ENCODE measurements at places on chromosomes 5 and 9. TPM values are rescaled to one million over a fixed set of nuclear protein-coding genes. Genes with fewer than 3 reads are reported as not detected.

DNA sequence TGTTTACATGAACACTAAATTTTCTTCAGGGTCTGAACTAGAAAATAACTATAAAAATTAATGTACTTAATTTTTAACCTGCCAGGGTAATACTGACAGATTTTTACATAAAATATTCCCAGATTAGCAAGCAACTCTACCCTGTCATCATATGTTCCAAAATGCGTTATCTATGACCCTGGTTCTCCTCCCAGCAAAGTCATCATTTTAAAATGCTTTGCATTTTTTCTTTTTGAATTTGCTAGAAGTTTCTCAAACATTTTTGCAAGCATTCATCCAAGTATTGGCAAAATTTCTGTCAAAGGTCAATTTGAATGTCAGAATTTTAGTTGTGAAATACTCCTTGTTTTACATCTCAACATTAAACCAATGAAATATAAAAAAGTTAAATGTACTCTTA, 144.5 kb upstream of the FTMT start:
- no peak for DNase-seq

DNA sequence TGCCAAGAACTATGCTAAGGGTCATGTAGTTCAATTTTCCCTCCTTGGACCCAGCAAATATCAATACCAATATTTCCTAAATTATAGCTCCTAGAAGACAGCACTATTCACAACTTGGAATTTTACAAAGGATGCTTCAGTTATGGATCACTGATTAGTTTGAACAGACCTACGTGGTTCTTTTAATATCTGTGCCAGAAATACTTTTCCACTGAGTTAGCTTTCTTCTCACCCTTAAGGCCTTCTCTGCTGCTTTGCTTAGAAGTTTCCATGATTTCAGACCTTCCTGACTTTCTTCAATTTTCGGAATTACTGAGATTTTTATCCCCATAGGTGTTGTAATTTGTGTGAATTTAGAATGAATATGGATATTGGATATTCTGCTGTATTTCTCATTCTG, 380.4 kb downstream of the PSAT1 start:
- no peak for DNase-seq

DNA sequence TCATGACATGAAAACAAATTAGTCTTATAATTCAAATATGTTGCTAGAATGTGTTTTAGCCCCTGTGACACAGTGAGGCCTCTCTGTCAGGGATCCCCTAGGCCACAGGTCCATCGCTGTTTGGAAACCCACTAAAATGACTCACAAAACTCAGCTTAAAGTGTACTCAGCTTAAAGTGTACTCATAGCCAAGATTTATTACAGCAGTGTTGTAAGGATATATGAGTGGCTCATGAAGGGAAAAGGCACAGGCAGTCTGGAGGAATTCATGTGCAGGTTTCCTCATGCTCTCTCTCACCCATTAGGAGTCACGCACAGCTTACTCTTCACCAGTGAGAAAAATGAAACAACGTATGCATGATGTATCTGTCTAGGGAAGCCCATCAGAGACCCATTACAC, 24.4 kb upstream of the TGFBI start:
- no peak for DNase-seq

The PIP5KL1 gene
- 8.8 TPM for total RNA-seq

DNA sequence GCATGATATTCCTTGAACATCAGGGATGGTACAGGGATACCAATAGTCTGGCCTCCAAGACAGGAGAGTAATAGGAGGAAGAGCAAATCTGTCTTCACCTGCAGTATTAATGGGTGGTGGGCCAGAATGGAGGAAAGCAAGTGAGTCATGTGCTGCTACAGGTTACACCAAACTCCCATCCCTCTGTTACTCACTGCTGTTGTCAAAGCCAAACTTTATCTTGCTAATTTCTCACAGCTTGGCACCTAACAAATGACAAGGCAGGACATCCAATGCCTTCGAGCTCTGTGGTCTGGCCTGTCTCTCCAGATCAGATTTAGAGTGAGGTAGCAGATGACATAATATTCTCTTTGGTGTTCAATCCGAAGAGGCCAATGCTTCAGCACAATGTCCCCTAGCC, 26.8 kb downstream of the PLAC8L1 start:
- no peak for DNase-seq

DNA sequence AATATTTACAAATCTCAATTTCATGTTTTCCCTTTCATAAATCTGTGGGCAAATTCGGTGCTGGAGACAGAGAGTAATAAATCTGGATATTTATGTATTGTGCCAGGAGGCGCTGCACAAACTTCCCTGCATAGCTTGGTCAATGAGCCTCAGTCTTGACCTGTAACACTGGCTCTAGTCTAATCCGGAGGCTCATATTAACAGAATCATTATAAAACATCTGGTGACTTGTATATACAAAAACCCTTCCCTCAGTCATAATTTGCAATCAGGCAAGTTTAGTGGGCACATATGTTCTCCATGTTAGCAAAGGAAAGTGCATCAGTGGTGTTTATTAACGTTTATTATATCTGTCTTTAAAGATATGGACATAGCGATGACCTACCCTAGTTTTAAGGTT, 104.0 kb upstream of the BNC2 start:
- no peak for DNase-seq

DNA sequence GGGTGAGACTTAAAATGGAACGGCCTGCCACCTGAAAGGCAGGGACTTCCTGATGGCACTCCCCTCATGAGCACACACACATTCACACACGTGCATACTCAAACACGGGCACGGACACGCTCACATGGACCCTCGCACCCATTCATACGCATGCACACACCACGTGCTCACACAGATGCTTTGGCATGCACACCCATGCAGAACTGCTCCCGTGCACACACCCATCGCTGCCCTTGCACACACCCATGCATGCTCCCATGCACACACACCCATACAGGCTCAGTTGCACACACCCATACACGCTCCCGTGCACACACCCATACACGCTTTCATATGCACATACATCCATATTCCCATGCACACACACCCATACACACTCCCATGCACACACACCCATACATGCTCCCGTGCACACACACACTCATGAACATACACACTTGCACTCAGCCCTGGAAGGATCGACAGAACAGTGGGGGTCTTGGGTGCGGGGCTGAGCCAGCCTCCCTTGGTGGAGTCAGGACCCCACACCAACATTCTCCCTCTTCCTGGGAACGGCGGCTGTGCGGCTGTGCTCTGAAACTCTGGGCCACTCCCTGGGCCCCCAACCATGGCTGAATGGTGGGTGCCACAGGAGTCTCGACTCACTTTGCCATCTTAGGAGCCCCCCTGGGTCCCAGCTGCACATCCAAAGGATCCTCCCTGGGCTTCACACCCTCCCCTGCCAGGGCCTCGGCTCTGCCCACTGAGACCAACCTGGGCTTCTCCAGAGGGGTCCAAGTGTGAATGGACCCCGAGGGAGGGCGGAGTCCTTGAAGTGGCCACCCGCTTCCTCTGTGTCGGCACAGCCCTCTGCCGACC, 115.2 kb downstream of the RXRA start:
- no peak for DNase-seq

Measured in thoracic aorta (tissue), 2 donors.